ENCODE measurements at places on chromosomes 12 and 14.
A peak's percentile ranks its signal among the peaks of the same experiment; 100 is the strongest.

DNA sequence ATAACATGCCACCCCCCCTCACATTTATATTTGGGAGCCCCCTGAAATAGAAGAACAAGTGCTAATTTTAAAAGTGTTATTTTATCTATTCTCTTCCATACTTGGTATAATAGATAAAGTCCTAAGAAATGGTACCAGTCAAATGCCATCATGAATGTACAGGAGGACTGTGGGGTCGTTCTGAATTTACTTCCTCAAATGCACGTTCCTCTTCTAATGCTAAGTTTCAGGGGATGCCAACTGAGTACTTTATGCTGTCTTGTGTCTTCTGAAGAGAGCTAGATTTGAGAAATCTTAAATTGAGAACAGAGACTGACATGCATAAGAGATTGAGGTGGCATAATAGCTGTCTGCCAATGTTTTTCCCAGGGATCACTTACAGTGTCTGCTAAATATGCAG is 59.0 kb downstream of the CFAP54 start:
- no peak for DNase-seq

DNA sequence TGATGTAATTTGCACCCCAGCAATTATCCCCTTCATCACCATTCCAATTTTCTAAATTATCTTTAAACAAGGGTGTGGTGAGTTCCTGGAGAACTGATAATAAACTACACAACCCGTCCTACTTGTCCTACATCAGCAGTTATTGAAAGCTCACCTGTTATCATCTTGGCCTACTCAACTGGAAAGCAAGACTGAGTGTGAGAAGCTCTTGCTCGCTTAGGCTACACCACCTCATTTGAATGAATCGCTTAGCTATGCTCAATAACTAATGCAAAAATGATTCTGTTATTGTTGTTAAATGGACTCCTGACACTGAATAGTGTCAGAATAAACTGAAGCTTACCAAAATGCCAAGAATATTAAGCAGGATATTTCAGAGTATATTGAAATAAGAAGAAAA is 115.4 kb upstream of the BTG1 start:
- DNase-seq = no peak

DNA sequence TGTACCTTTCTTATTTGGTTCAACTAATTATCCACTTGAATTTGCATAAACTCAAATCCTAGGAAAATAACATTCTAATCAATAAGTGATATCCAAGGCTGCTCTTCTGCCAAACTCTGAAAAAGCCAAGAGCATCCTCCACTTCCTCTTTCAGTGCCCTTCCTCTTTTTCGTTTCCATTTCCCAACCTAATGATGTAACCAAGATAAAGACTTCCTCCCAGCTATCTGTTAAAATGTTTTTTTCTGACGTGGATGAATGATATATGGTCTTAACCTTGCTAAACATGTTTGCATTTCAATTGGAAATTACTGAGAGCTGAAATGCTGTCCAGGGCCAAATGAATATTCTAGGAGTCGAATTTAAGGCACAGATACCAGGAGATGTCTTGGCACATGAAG is 459.5 kb upstream of the PDE3A start:
- no peak for DNase-seq

GRCh38 chr12:48890657-48891418 is 25.2 kb upstream of the RND1 start:
- DNase-seq = peak; percentile 38

DNA sequence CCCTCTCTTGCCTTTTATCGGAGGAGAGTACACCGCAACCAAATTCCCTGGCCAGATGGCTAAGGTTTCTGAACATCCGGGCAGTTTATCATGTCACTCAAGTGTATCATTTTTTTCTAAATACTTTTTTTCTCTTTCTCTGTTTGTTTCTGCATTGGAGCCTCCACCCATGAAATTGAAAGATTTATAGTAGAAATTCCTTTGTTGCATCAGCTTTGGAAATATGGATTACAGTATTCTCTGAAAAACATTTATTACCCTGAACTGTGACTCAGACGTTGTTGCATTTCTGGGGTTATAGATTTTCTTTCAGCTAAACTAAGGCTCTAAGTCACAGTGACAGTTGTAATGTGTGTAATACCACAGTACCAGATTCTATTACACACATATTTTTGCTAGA is 187.0 kb downstream of the SPTSSA start:
- no peak for DNase-seq

- peak; percentile 52 for DNase-seq
Measured at GRCh38 chr12:101696251-101697196, 916 bp upstream of the CHPT1 start.

DNA sequence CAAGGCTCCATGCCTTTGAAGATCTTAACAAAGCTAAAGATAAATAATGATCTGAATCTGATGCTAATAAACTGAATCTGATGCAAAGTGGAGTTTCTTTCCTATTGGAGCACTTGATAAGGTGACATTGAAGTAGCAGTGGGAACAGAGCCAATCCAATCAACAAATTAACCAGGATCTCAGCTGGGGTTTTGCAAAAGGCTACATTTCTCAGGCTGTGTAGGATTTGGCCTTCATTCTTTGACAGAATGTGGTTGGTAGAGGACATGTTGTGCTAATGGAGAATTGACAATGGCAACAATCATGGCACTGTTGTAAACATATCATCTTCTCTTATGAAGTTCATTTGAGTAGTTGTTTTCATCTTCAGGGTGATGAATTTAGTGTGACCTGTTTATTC is 164.9 kb downstream of the CCDC91 start:
- DNase-seq = no peak

- no peak for DNase-seq
Measured at GRCh38 chr14:59116984-59117415, 71.5 kb upstream of the DAAM1 start.

DNA sequence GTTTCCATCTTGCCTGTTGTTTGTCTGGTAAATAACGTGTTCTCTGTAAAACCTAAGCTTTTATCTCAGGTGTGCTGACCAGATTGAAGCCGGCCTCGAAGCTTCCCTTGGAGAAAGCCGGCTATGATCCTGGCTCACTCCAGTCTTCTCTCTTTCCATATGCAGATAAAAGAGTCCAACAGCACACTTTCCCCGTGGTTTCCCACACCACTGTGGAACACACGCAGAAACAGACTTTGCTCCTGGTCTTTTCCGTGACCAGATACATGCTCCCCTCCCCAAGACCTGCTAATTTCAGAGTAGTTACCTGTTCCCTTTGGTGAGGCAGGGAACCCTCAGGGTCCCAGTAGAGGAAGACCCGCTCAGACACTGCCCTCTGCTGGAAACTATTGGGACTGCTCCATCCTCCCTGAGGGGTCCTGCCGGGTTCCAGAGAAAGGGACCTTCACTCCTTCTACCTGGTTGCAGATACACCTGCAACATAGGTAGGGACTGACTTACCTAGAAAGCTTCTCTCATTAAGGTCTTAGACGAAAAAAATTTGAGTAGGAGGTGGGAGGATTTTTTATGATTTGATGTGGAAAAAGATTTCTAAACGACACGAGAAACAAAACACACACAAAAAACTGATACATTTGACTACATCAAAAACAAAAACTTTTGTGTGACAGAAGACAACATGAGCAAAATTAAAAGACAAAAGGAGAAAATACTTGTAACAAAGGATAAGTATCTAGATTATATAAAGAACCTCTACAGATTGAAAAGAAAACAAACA is 415.4 kb upstream of the CCDC196 start:
- peak; percentile 11 for DNase-seq

DNA sequence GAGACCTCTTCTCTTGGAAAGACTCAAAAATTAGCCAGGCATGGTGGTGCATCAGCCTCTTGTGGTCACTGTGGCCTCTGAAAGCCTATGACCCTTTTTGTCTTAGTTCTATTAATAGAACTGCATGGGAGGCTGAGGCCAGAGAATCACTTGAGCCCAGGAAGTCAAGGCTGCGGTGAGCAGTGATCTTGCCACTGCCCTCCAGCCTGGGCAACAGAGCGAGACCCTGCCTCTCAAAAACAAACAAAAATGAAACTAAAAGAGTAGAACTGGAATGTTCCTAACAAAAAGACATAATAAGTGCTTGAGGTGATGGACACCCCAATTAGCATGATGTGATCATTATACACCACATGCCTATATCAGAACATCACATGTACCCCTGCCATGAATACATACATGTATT is 197.0 kb upstream of the EEA1 start:
- DNase-seq = no peak

GRCh38 chr14:22379727-22380126 is 209.3 kb downstream of the DAD1 start:
- DNase-seq = no peak

- no peak for DNase-seq
Measured at GRCh38 chr12:74349925-74350324, 187.7 kb upstream of the ATXN7L3B start.

- peak; percentile 25 for DNase-seq
Measured at GRCh38 chr12:52582971-52583456, 9.4 kb upstream of the KRT74 start.

DNA sequence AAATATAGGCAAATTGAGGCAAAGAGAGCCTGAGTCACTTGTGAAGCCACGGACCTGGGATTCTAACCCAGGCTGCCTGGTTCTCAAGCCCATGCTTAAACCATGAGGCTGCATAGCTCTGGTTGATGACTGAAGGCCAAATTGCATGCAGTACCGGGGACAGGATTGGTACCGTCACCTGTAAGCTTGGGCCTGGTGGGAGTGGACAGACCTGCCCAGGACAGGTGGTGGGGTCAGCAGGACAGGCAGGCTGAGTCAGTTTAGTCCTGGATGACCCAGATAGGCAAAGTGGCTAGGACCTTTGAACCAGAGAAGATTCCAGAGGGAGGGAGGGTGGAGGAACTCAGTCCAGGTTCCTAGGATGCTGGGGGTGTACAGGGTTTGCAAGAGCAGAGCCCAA is 25.8 kb downstream of the RIN3 start:
- DNase-seq = no peak

DNA sequence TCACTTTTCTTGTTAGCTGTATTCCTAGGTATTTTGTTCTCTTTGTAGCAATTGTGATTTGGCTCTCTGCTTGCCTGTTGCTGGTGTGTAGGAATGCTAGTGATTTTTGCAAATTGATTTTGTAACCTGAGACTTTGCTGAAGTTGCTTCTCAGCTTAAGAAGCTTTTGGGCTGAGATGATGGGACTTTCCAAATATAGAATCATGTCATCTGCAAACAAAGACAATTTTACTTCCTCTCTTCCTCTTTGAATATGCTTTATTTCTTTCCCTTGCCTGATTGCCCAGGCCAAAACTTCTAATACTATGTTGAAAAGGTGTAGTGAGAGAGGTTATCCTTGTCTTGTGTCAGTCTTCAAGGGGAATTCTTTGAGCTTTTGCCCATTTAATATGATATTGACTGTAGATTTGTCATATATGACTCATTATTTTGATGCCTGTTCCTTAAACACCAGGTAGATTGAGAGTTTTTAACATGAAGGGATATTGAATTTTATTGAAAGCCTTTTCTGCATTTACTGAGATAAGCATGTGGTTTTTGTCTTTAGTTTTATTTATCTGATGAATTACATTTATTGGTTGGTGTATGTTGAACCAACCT is 26.7 kb downstream of the CLECL1 start:
- DNase-seq = no peak

GRCh38 chr12:72111706-72112105 is 160.5 kb upstream of the TRHDE start:
- DNase-seq = no peak

DNA sequence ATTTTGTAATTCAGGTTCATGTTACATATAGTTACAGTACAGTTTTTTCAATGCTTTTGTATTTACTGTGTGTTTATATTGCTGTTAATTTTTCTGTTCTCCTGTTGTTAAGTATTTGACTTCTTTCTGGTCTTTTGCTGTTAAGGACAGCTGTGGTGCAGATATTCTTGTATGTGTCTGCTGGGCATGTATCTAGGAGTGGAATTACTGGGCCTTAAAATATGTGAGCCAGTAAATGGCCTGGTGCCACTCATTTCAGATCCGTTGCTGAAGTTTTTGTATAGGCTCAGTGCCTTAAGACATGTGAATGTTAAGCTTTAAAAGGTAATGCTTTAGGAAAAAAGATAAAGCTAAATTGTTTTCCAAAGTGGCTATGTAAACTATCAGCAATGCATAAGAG is 87.3 kb downstream of the TTLL5 start:
- DNase-seq = no peak

DNA sequence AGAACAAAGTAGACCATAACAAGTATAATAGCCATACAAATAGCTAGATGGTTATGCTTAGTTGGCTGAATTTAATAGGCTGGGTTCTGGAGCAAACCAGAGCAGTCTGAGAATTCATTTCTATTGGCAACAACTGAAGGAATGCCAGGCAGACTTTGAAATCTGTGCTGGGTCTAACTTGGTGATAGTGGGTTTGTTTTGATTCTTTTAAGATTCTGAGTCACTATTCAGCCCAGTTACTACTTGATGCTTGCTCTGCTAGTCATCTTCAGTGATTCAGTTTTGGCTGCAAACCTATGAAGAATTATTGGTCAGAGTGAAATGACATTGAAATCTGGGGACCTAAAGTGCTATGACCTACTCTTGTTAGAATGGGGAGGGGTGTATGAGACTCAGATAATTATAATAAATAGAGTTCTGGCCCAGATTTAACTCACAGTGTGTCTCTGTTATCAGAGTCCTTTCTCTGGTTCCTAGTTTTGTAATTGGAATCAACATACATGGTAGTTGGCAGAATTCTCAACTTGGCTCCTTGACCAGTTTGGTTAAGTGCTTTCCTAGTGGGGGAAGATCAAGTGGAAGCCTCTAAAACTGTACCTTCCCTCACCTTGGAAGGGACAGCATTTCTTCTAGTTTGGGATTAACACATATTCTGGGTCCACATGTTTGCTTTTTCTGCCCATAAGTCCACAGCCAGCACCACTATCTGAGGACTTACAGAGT is 43.5 kb downstream of the MNAT1 start:
- no peak for DNase-seq

DNA sequence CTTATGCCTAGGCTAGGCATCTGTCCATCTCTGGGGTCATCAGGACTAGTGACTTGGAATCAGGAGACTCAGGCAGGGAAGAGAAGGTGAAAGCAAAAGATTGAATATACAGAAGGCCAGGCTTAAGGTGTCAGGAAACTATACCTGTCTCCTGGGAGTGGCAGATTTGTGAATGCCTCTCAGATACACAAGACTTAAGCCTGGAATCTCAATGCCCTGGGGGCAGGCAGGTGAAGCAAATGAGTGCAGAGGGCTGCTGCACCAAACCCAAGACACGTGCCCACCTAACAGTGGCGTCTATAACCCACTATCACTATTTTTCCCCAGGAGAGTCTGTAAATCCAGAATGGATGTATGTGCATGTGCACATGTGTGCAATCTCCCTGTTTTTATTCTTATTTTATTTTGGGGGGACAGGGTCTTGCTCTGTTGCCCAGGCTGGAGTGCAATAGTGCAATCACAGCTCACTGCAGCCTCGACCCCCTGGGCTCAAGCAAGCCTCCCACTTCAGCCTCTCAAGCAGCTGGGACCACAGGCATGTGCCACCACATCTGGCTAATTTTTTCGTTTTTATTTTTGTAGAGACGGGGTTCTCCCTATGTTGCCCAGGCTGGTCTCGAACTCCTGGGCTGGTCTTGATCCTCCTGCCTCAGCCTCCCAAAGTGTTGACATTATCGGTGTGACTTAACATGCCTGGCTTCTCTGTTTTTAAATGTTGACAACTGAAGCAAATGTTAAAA is 31.9 kb upstream of the FOS start:
- DNase-seq = no peak

GRCh38 chr14:23421594-23421993 is 13.5 kb upstream of the MYH6 start:
- no peak for DNase-seq

- no peak for DNase-seq
Measured at GRCh38 chr14:32450919-32451675, 122.0 kb downstream of the AKAP6 start.
